ENCODE measurements at places on chromosomes 6 and 20.

- DNase-seq, result no peak
Measured at GRCh38 chr6:159493898-159494585, 199.0 kb downstream of the SOD2 start.

DNA sequence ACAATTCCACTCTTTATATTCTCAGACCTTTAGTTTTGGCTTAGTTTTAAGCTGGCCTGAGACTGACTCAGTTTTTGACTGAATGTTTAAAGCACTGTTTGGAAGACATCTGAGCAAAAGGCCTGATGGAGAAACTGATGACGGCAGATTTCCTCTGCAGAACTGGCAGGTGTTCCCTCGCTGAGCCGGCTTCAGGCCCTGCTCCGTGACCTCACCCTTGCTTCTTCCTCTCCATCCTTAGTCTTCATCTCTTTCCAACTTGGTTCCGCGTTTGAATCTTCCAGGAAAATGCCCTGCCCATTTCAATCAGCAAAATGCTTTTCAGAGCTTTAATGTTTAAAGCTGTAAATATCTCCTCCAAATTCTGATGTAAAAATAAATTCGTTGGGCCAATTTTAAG lies 6.6 kb downstream of the NKX2-4 start:
- DNase-seq, result no peak

DNA sequence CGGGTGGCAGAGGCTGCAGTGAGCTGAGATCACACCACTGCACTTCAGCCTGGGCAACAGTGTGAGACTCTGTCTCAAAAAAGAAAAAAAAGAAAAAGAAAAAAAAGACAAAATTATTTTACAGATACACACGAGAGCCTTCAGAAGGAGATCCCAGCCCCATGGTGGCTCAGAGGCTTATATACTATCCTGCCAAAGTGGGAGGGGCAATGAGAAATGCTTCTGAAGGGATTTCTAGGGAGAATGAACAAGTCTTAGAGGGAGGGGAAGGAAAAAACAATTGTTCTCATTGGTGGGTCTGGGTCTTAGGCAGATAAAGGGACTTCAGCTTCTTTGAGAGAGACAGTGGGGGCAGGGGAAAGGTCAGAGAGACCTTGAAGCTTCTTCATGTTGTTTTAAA lies 76.8 kb downstream of the BANF2 start:
- DNase-seq, result no peak

GRCh38 chr20:35226884-35227681 lies 593 bp downstream of the MMP24 start:
- DNase-seq, result no peak

DNA sequence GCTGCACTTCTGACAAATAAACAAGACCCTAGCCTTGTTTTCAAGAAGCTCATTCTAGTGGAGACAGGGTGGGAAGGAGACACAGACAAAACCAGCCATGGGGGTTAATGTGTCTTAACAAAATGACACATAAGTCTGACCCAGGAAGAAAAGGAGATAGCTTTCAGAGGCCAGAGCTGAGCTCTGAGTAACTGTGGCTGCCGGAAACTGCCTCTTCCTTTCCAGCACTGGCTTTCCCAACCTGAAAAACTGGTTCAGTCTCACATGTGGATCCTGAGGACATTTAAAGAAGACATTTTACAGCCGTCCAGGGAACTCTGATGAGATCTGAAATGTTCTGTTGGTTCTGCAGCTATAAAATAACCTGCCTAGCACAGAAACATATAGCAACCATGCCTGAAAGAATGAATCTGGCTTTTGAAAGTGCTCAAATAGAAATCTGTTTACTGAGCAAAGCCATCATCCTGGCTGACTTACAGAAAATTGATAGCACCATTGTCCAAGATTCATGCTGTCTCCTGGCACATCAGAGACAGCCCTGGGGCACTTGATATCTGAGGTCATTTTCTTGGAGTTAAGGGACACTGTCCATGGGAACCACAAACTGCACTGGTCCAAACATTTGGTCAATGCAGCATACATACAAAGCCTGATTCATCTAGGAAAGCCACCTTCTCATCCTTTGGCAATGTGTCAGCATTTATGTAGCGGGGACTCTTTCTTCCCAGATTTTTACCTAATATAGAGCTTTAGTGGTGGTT lies 83.2 kb upstream of the PAX1 start:
- no peak for DNase-seq

- no peak for DNase-seq
Measured at GRCh38 chr20:62019881-62020492, 45.7 kb downstream of the TAF4 start.

DNA sequence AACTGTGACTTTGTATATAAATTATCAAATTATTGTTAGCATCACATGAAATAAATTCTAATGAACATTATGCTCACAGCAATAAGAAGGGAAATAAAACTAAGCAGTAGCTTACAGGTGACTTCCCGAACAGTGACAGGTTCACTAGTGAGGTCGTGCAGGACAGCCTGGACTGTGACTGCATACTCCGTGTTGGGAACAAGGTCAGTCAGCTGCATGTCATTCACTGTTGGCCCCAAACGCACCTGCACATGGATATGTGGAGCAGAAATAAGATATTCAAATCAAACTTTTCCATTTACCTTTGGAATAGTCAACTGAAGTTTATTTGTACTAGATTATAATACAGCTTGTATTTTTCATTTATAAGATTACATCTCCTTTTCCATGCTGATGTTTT lies 60.6 kb downstream of the COL12A1 start:
- DNase-seq, result no peak

- DNase-seq, result no peak
Measured at GRCh38 chr6:145091586-145092142, 643.7 kb downstream of the EPM2A start.

GRCh38 chr6:30960907-30961673 lies 20.3 kb downstream of the MUCL3 start:
- DNase-seq, result no peak

GRCh38 chr6:35725081-35725708 lies 11.6 kb upstream of the ARMC12 start:
- DNase-seq, result no peak

- DNase-seq, result no peak
Measured at GRCh38 chr20:42507874-42508273, 681.8 kb downstream of the PTPRT start.

DNA sequence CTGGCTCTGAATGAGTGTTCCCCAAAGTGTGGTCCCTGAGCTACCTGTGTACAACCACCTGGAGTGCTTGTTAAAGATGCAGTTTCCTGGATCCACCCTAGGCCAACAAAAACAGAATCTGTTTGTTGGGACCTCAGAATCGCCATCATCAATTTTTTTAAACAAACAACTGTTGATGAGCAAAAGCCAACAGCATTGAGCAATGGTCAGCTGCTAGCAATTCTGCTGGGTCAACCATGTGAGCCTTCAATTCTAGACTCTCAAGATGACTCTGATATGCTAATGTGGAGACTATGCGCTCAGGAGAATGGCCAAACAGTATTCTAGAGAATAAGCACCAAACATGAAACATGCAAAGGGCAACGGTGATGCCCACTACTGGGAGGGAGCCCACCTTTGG lies 64.4 kb upstream of the IYD start:
- DNase-seq, result no peak

DNA sequence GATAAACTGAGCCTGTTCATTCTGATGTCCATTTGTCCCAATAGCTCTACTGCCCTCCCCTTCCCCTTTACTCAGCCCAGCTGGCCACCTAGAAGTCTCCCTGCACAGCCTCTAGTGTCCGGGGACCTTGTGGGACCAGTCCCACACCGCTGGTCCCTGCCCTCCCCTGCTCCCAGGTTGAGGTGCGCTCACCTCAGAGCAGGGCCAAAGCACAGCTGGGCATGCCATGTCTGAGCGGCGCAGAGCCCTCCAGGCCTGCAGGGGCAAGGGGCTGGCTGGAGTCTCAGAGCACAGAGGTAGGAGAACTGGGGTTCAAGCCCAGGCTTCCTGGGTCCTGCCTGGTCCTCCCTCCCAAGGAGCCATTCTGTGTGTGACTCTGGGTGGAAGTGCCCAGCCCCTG lies 24.7 kb upstream of the FANCE start:
- no peak for DNase-seq

DNA sequence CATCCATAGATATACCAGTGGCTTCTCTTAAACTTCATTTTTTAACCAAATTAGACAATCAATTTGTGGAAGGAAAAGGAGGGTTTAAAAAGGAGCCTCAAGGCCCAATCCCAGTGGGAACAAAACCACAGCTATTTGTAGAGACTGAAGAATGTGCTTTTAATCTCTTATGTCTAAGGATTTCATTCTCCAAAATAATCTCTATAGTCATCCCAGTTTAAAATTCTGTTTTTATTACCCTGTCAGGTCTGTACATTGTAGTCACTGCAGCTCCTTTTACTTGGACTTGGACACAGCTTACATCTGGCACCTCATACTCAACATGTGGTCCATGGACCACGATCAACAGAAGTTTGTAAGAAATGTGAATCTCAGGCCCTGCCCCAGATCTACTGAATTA lies 152.1 kb upstream of the STMND1 start:
- DNase-seq, result peak; percentile 63

- no peak for DNase-seq
Measured at GRCh38 chr20:19320005-19320404, 107.6 kb downstream of the SLC24A3 start.

- no peak for DNase-seq
Measured at GRCh38 chr20:59429396-59429795, 129.0 kb downstream of the EDN3 start.

GRCh38 chr6:37050045-37050853 lies 44.8 kb downstream of the FGD2 start:
- DNase-seq, result no peak
